CD4-positive, alpha-beta memory T cell (primary cell): ENCODE measurements at places on chromosomes 3 and 15. TPM values are rescaled to one million over a fixed set of nuclear protein-coding genes. Genes with fewer than 3 reads are reported as not detected.

Gene GOLGA6L1
- polyA plus RNA-seq, result not detected

Gene ASB14
- polyA plus RNA-seq, result 0.11 TPM

Gene KCNH8
- not detected for polyA plus RNA-seq

Gene ALS2CL
- polyA plus RNA-seq, result 6.8 TPM

Gene FRMD5
- polyA plus RNA-seq, result 0.47 TPM

Gene CFAP161
- polyA plus RNA-seq, result not detected

Gene RASL12
- polyA plus RNA-seq, result not detected

Gene CGNL1
- polyA plus RNA-seq, result not detected

Gene OR5K4
- polyA plus RNA-seq, result not detected

Gene OR5K2
- not detected for polyA plus RNA-seq

Gene OCA2
- not detected for polyA plus RNA-seq

Gene IL17RB
- 0.09 TPM for polyA plus RNA-seq

Gene FBXL22
- 2.0 TPM for polyA plus RNA-seq

Gene SEMA6D
- not detected for polyA plus RNA-seq

Gene SKOR1
- 0.09 TPM for polyA plus RNA-seq

Gene ADAMTS7
- polyA plus RNA-seq, result not detected

Gene TM4SF4
- polyA plus RNA-seq, result not detected

Gene CD86
- polyA plus RNA-seq, result 0.31 TPM

Gene KNL1
- polyA plus RNA-seq, result not detected

Gene WDR76
- polyA plus RNA-seq, result 8.7 TPM
